Aorta (tissue), 5 donors: ENCODE measurements at places on chromosomes 5 and 9. TPM values are rescaled to one million over a fixed set of nuclear protein-coding genes. Genes with fewer than 3 reads are reported as not detected.

The BTNL3 gene
- not detected for total RNA-seq

The PCDHGA12 gene
- 18.8 TPM for total RNA-seq

The PCDH12 gene
- total RNA-seq: 8.0 TPM

The FGFR4 gene
- 0.57 TPM for total RNA-seq

- no peak for DNase-seq
These were observed 426.4 kb downstream of the MED10 start for GRCh38 chr5:5951953-5952352.

DNA sequence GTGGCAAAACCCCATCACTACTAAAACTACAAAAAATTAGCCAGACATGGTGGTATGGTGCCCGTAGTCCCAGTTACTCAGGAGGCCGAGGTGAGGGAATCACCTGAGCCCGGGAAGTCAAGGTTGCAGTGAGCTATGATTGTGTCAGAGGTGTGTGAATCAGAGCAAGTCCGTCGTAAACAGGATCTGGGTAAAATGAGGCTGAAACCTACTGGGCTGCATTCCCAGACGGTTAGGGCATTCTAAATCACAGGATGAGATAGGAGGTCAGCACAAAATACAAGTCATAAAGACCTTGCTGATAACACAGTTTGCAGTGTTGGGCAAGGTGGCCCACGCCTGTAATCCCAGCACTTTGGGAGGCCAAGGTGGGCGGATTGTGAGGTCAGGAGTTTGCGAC, 1.9 kb upstream of the CLTB start:
- DNase-seq: no peak

- no peak for DNase-seq
These were observed 846.3 kb downstream of the TLE1 start for GRCh38 chr9:80843028-80843427.

DNA sequence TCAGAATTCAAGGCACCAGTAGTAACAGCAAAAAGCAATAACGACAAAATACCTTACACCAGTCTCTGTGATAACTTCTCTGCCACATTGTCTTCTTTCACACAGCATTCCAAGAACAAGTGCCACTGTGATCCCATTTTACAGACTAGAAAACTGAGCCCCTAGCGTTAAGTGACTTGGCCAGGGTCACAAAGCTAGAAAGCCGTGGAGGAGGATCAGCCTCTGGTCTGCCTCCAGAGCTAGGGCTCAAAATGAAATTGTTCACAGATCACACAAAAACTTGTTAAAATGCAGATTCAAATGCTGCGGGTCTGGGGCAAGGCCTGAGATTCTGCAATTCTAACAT, 154.1 kb downstream of the FAM114A2 start:
- DNase-seq: no peak

GRCh38 chr5:172078726-172079345, 72.4 kb upstream of the FBXW11 start:
- DNase-seq: no peak

GRCh38 chr5:138263581-138263980, 10.8 kb downstream of the GFRA3 start:
- no peak for DNase-seq

DNA sequence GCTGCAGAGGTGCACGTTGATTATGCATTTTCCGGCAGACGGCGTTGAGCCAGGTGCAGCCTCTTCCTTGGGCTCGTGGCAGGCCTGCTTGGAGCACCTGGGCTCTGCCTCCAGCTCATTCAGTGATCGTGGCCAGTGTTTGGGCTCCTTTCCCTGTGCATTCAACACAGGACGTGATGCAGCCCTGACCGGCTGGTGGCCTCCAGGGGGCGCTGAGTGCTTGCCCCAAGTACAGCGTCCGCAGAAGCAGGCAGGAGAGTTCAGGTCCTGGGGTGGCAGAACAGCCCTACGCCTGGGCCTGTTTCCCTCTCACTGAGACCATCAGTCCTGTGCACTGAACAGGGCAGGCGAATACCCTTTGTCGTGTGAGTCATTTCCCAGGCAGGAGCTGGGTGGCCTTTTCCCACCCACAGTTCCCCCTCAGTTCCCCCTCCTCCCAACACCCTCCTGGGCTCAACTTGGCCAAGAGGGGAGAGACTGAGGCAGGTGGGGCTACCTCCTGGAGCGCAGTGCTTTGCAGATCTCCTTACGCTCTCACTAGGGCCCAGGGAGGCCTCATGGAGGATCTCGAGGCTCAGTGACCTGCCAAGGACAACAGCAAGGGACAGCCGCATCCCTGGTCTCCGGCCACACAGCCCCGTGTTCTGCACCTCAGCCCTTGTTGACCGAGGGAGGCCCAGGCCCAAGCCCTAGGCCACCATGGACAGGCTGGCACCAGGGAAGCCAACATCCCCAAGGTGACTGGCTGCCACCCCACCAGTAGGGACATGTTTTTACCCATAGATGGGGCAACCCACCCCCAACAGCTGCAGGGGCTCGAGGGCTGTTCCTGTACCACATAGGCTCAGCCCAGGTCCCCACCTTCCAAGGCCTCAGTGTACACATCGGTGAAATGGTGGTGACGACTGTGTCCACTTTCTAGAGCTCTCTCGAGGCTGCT, 52.9 kb downstream of the LRSAM1 start:
- peak; percentile 94 for DNase-seq

DNA sequence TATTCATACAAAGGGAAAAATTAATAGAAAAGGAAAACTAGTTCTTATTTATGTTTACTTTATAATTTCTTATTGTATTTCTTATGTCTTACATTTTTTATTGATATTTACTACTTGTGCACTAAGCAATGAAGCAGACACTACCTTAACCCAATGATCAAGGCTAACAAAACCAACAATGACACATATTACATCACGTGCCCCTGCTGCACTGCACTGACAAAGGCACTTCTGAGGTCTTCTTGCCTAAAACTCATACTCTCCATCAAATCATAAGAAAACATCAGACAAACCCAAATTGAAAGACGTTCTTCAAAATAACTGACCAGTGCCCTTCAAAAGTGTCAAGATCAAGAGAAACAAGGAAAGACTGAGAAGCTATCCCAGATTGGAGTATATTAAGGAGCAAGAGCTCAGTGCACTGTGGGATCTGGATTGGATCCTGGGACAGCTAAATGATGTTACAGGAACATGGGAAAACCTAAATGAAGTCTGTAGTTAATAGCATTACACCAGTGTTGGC, 230.9 kb downstream of the AUH start:
- DNase-seq: no peak

- DNase-seq: no peak
These were observed 565.7 kb upstream of the FTMT start for GRCh38 chr5:121285801-121286521.

DNA sequence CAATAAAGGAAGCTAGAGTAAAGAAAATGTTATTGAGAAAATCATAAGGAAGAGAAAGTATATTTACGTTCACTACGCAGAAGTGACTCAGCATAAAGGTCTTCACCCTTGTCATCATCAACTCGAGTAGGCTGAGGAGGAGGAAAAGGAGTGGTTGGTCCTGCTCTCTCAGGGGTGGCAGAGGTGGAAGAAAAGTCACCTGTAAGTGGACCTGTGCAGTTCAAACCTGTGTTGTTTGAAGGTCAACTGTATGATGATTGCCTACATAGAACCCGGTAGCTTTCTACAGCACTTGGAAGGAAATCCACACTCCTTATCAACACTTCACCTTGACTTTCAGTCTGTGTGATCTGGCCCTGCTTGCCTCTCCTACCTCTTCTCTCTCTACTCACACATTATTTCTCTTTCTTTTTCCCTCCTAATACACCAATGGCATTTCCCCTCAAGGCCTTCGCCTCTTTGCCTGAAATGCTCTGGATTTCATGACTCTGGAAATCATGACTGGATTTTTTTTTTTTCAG, 109.3 kb upstream of the CPEB4 start:
- DNase-seq: no peak

DNA sequence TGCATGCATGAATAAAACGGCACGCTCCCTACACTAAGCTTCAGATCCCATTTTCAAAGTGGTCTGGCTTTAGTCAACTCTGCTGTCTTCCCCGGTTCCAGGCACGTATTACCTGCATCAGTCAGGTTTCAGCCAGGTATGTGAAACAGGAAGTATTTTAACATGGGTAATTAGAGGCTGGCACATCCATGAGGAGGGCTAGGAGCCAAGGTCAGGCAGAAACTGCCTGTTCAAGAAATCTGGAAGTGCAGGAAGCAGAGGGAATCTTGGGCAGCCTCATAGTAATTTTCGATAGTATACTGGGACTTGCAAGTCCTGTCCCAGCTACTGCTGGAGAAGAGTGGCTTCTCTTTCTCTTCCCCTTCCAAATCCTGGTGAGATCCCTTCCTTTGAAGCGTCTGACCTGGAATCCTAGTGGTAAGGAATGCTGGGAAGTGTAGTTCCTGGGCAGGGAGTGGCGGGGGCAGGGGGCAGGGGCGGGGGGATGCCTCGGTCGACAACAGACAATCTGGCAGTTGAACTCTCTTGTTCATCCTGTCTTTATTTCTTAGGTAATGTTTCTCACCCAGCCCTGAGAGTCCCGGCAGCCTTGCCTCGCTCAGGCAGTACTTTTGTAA, 403.1 kb downstream of the TLE4 start:
- DNase-seq: no peak

DNA sequence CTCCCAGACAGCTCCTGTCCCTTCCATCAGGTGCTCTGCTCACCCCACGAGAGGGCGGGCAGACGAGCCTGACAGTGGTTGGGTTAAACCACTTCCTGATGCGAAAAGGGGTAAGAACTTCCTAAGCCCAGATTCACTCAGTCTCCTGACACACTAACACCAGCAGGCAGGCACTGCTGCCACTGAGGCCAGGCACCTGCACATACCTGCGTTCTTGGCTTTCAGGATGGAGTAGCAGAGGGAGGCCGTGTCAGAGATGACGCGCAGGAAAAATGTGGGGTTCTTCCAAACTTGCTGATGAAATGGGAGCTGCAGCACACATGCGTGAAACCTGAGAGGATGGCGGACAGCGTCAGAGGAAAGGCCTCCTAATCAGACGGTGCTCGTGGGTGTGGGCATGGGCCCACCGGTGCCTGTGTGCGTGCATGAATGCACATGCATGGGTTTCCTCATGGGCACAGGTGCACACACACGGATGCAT, 29.9 kb downstream of the SLC6A18 start:
- no peak for DNase-seq

- DNase-seq: no peak
These were observed 21.8 kb downstream of the ZBED3 start for GRCh38 chr5:77065256-77065655.

GRCh38 chr5:133890314-133890713, 78.1 kb downstream of the C5orf15 start:
- no peak for DNase-seq

DNA sequence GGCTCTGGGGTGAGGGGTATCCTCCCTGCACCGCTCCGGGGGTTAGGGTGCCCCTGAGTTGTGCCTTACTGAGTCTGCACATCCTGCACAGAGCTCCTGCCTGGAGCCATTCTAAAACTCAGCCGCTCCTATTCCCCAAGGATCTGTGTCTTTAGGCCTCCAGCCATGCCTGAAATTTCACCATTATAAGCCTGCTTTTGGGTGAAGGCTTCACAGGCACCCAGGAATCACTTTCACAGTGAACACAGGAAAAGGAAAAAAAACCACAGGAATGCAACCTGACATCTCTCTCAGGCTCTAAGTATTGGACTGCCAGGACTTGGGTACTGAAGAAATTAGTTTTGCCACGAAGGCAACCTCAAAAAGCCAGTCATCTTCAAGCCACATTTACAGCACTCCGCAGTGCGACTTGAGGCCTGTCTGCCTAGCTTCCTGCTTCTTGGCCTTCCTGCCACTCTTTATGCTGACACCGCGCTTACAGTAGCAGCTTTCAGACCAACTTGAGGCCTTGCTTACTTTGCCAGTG, 30.9 kb downstream of the GALNT10 start:
- DNase-seq: peak; percentile 82

- no peak for DNase-seq
These were observed at the start of gene FAM81B for GRCh38 chr5:95390812-95391492. Gene FAM81B (plus strand): TSS chr5:95391366. CDS start chr5:95391390, 24 bp downstream.

DNA sequence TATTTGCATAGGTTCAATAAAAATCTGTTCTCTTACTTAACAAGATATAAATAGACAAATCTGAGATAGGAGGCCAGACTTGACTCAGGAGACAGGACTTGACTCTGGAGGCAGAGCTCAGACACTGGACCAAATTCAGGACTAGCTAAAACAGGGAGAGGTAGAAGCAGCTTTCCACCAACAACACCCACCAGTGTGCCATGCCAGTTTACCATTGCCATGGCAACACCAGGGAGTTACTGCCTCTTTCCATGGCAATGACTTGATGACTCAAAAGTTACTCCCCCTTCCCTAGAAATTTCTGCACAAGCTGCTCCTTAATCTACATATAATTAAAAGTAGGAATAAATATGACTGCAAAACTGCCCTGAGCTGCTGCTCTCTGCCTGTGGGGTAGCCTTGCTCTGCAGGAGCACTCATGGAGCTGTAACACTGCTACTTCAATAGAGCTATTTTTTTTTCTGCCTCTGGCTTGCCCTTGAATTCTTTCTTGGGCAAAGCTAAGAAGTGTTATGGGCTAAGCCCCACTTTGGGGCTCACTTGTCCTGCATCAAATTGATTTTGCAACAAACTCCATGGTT, 473.0 kb downstream of the PLK2 start:
- DNase-seq: no peak

- no peak for DNase-seq
These were observed 131.1 kb downstream of the TLE1 start for GRCh38 chr9:81558091-81558830.

DNA sequence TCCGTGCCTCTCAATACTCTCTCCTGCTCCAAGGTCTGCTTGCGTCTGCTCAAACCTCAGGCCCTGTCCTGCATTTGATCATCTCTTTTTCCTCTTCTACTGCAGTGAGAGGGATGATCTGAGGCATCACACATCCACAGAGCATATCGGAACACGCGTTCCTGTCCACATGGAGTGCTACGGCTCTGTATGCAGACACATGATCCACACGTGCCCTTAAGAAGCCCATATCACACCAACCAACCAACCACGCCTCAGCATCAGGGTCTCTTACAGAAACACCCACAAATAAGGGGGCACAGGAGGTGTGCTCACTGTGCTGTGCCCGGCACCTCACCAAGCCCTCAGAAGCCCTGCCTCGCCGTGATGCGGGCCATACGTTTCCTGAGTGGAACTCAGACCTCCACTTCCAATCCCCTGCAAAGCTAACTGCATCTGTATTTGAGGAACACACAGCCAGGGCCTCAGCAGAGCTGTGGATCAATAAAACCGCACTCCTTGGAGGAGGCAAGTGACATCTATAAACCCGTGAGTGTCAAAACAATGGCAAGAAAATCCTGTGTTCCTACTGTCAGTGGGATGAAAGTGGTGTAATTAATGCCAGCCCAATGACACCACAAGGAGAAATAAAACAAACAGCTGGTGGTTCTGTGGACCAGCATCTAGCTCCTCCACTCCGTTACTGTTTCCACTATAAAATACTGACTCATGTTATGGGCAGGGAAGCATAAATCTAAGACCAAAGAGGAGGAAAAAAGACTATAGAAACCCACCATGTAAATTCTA, 40.4 kb downstream of the AK8 start:
- DNase-seq: no peak

GRCh38 chr5:170411100-170411499, 21.9 kb upstream of the KCNMB1 start:
- DNase-seq: no peak

GRCh38 chr9:113612828-113613227, 149.3 kb downstream of the RGS3 start:
- DNase-seq: peak; percentile 60
